GM18507 (cell line): ENCODE measurements at places on chromosomes 13 and 19.

GRCh38 chr19:918481-919198 is 1.5 kb downstream of the KISS1R start:
- DNase-seq = no peak

DNA sequence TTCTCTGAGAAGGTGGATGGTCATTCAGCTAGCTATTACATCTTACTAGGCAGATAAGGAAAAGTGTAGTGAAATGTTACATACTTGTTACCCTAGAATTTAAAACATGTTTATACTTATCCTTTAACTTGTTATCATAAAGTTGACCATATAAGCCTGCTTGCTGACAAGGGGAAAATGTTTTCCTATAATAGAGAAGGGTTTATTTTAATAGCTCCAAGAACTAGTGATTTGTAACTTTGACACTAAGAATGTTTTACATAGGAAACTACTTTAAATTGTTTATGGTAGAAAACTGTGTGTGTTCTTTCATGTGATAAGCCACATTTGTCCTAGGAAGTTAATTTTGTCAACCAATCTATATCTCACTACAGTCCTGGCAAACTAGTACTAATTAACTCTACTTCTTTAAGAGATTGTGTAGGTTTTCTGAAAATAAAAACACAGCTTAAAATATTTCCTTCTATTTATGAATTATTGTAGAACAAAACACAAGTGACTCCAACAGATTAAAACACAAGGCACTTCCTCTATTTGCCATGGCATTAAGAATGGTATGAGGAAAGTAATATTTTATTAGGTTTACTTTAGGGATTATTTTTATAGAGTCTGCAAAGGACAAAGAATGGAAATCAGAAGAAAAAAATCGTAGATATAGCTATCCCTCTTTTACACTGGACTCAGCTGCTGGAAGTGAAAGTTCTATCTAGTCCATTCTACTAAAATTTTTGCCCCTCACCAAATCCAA is 233.3 kb upstream of the NBEA start:
- no peak for DNase-seq

GRCh38 chr19:5097959-5098623 is 129.2 kb downstream of the KDM4B start:
- DNase-seq = no peak

GRCh38 chr19:8615813-8616596 is 5.5 kb upstream of the ADAMTS10 start:
- no peak for DNase-seq

GRCh38 chr13:111429064-111429558 is 108.7 kb downstream of the TEX29 start:
- no peak for DNase-seq
